EH (cell line): ENCODE measurements at places on chromosomes 2 and 18.

DNA sequence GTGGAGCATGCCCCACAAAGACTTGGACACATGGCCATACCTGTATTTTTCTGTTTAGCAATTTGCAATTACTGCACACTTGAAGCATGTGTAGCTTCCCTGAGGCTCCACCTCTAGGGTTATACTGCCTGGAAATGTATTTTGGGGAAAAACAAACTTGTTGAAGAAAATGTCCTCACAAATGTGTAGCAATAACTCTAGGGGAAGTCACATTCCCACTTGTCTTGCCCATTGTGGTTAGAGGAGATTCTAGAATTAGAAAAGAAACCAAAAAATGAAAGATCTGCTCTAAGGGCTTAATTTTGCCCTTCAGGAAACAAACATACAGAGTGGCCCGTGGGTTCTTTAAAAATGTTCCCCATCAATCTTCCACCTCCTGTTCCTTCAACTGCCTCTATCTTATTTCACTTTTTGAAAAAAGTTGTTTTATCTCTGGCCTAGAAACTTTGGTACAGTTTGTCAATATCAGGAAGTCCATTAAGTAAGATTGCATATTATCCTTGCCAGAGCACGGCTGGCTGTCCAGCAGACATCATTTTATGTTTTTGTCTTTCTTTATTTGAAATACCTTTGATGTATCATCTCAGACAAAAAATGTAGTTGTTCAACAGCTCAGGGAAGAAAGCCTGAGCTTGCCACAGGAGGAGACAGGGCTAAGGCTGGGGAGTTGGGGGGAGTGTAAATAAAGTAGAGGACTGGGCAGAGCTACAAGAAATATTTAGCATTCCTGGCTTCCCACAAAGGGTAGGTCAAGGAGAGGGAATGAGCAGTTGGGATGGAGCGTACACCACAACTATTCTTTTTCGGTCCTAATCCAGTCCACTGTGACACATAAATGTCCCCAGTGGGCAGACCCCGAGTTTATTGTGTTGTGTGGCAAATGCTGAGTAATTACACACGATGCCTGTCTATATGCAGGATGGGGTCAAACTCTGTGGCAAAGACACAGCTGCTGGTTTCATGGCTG is 96.8 kb upstream of the CDC42EP3 start:
- peak; percentile 99 for DNase-seq

DNA sequence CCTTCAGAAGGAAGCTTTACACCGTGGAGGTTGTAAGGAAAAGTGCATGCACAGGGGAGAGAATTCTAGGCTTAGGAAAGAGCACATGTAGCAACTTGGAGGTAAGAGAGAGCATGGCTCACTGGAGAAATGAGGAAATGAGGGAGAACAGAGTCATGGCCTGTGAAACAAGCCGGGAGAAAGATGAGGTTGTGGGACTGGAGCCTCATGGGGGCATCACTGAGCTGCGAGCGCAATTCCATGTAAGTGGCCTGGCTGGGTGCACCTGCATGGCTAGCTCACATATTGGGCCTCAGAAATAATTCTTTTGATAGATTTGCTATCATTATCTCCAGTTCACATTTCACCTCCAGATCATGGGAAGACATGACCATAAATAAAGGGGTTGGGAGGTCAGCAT is 785.5 kb upstream of the RAB6C start:
- no peak for DNase-seq

DNA sequence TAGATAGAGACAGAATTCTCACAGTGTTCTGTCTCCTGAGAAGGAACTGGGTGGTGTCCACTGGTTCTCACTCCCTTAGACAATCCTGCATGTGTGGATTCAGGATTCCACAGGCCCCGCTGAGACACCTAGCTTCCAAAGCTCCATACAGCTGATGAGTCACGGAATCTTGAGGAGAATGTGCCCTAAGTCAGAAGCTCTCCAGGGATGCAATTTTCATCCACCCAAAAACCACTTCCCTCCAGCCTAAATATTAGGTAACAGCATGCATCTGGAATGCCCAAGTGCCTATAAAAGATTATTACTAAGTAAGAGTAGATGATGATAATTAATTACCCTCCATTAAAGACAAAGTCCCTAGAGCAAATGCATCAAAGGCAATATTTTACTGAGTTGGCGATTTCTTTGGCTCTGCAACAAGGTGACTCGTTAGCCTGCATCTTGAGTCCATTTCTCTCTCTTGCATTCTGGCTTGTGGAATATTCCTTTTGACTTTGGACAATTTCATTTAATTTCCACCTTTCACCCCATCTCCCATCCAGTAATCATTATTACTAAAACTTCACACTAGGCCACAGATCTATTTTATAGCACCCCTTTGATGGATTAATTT is 475.1 kb downstream of the TNS1 start:
- DNase-seq = peak; percentile 76

GRCh38 chr2:235663875-235664274 is 170.0 kb downstream of the AGAP1 start:
- DNase-seq = no peak

GRCh38 chr2:99821572-99821971 is 320.8 kb downstream of the AFF3 start:
- peak; percentile 84 for DNase-seq

DNA sequence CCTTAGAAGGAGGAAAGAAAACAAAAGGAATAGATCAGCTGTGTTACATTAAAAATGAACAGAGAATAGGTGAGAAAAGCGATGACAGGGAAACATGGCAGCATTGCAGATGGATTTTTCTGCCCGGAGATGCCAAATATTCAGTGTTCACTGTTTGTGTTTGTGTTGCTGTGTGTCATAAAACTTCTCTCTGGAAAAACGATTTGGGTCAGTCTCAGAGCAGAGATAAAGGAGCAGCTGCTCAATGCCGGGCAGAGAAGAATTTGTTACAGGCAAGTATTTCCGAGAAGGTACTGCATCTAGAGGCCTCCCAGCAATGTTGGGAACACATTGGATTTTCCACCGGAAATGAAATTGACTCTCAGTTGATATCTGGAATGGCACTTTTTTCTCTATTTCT is 156.4 kb upstream of the KLHL14 start:
- DNase-seq = no peak

DNA sequence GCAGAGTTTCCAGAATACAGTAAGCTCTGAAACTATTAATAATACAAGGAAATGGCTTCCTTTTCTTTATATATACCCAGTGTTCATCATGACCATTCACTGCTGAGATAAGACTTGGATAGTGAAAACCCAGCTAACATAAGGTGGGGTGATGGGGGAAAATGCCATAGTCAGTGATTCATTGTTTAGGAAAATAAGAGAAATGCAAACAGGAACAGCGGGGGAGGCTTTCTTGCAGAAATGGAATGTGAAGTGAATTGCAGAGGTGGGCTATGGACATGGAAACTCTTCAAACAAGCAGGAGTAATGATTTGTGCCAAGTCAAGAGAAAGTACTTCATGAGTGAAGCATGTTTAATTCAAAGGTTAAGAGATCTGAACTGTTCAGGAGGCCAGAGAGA is 519.4 kb downstream of the TDRD15 start:
- DNase-seq = peak; percentile 54

DNA sequence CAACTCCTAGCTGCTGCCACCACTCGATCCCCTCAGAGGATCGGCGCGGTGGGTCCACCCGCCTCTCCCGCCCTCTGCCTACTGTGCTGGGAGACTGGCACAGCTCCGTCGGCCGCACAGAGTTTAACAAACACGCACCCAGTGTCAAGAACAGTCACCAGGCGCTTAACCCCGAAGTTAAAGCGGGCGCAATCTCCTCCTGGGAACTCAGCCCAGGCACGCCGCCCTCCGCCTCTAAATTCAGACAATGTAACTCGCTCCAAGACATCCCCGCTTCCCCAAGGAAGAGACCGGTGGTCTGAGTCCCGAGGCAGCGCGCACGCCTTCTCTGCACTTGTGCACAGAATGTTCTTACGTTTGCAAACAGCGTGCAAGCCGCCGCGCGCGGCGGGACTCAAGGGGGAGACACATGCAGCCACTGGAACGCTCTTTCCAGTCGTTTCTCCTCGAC is 533 bp downstream of the CXCR4 start:
- DNase-seq = no peak

GRCh38 chr2:20436716-20437470 is 10.0 kb upstream of the RHOB start:
- DNase-seq = no peak

DNA sequence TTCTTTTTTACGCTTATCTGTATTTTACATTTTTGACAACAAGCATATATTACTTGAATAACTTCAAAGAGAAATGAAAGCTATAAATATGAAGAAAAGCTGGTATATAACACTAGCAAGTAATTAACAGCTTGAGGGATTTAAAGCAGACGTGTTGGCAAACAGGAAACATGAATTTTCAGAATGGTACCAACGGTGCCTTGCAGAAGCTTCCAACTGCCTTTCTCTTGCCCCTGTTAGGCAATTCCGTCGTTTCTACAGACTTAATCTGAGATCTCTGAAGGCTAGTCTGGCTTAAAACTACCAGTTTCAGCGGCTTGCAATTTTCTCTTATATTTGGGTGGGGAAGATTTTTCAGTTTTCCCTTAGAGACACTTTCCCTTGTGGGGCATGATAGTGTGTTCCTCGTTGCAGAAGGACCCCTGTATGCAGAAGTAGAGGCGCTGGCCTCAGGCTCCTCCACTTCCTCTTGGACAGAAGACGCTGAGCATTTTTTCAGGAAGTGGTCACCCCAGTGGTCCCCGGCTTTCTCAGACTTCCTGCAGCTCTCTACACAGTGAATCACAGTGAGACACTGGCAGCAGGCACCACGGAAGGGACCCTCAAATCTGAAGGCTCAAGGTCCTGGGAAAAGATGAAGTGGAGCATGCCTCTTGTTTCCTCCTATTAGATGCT is 56.2 kb upstream of the SLC16A14 start:
- peak; percentile 23 for DNase-seq

DNA sequence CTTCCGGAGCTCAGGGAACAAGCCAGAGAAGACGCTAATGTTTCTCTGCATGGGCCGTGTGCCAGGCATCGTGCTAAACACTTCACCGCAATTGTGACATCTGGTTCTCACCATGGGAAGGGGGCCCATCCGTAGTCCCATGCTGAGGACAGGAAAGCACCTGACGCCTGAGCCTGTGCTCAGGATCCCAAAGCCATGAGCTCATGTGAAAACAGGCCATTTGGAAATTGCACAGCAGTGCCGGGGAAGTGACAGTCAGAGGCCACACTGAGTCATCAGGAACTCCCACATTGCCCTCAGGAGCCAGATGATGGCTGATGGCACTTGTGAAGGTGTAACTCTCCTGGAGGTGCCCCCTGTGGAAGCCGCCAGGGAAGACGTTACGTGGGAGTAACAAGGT is 141.0 kb downstream of the INHBB start:
- peak; percentile 54 for DNase-seq

GRCh38 chr18:36580874-36581750 is 247.7 kb downstream of the TPGS2 start:
- DNase-seq = peak; percentile 91

GRCh38 chr2:195587966-195588365 is 69.1 kb upstream of the SLC39A10 start:
- DNase-seq = no peak

DNA sequence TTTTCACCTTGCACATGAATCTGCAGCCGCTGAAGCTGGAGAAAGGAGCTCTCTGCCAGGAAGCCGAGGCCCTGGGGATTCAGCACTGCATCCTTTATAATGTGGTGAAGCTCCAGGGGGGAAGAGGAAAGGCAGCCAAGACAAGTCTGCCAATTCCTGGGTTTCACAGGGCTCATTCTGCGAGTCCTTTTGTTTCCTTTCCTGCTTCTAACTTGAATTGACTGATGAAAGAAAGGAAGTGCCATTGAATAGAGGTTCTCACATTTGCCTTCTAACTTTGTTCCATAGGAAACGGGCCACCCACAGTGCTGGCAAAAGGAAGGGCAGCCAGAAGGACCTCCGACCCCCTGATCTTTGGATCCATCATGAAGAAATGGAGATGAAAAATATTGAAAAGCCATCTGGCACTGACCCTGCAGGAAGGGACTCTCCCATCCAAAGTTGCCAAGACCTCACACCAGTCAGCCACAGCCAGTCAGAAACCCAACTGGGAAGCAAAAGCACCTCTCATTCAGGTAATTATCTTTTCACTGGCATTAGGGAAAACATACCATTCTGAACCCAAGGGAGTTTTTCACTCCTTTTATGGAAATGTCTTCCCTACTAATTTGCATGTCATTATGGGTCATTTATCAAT is 765.4 kb downstream of the MBD2 start:
- DNase-seq = no peak

GRCh38 chr2:7621018-7621814 is 704.0 kb downstream of the RNF144A start:
- DNase-seq = no peak

- no peak for DNase-seq
Observed at GRCh38 chr2:75709297-75709696, 1.4 kb downstream of the GCFC2 start.

- DNase-seq = no peak
Observed at GRCh38 chr18:25658476-25658875, 306.5 kb upstream of the ZNF521 start.

DNA sequence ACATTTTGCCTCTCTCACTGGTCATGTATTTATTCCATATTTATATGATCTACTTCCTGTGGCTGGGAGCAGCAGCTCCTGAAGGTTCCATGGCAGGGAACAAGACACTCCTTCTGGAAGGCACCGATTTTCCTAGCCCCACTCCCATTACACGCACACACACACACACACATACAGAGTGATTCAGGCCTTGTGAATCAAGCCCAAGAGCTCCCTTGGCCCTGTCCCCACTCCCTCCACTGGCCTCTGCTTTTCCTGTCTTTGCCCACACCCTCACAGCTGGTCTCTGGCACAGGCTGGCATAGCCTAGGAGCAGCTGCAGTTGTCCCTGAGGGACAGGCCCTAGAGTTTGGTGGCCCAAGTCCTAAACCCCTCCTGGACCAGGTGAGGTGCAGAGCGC is 201.7 kb downstream of the NAPG start:
- DNase-seq = no peak

DNA sequence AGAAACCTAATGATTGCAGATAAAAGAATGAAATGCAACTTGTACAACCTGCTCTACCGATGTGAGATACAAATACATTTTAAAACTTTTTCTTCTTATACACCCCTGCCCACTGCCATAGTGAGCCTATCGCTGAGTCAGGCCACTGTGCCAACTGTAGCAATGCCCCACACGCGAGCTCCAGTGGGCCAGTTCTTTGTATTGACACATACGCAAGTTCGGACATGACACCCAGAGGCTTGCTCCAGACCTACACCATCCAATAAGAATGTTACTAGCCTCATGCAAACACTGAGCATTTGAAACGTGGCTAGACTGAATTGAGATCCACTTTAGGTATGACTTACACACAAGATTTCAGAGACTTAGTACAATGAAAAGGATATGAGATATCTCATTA is 340.1 kb downstream of the ARHGAP15 start:
- no peak for DNase-seq

DNA sequence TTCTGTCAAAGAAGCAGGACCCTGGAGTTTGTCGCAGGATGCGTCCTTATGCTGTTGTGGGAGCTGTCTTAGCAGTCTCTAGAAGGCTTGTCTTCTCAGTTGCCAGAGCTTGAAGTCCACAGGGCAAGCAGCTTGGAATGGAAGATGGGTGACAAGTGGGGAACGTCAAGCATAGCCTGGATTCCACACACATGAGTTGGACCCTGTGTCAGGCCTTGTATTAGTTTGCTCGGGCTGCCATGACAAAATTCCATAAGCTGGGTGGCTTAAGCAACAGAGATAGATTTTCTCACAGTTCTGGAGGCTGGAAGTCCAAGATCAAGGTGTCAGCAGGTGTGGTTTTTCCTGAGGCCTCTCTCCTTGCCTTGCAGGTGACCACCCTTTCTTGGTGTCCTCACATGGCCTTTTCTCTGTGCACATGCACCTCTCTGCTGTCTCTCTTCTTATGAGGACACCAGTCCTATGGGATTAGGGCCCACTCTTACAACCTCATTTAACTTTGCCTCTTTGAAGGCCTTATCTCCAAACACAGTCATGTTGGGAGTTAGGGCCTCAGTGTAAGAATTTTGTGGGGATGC is 51.3 kb downstream of the THNSL2 start:
- DNase-seq = peak; percentile 13
